ENCODE measurements at places on chromosomes 6 and 20.

DNA sequence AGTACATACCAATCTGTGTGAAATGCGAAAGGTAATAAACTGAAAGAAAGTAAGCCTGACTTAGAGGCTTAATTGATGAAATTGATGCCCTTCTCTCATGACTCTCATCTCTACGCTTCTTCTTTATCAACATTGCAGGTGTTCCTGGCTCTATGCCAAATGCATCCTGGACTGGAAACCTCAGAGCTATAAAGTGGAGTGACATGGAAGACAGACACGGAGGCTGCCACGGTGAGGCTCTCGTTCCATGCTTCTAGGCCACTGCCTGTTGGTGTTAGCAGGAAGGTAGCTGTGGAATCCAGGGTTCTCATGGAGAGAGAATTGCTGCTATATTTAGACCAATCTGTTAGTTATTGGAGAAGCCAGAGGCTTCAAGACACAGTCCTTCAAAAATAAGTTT lies 73.2 kb downstream of the C6orf52 start:
- DNase-seq = no peak

GRCh38 chr6:163428373-163428772 lies 13.9 kb downstream of the QKI start:
- DNase-seq = no peak

DNA sequence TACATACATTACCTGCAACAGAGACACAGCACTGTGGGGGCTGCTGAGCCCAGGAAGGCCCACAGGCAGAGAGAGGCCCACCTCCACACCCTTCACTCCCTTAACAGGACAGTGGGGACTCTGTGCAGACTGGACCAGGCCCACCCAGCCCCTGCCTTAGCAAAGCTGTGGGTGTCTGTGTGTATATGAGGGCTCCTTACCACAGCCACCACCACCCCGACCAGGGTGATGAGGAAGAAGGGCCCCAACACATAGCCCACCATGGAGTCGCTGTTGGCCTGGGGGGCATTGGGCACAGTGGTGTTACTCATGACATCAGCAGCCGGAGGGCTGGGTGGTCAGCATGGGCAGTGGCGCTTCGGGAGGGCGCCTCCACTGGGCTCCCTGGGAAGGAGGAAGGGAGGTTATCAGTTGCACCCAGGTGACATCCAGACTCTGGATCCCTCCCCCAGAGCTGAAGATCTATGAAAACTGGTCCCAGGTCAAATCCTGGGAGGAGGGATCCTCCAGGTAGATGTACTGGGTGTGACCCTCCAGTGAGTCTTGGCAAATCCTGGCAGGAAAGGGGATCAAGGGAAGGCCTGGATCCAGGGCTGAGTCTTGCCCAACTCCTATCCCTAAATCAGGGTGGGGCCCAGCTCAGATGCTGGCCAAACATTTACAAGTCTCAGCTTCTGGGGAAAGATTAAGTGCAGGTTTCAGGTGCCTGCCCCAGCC lies 1.2 kb downstream of the SMIM29 start:
- no peak for DNase-seq

DNA sequence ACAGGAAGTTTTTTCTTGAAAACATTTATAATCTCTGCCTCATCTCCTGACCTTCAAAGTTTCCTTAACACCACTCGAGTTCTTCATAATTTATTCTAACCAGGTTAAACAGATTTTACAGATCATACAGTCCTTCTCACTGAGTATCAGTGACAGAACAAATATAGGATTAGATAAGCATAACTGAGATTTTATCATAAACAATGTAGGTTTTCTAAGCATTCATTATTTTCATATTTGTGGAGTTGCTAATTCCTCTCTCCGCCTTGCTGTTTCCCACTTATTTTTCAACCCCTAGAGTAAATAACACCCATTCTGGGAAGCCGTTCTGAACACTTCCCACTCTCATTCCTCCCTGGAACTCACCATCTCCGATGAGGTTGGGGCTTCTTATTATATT lies 229.9 kb downstream of the HACE1 start:
- no peak for DNase-seq

GRCh38 chr20:36070451-36070850 lies 84.1 kb upstream of the EPB41L1 start:
- DNase-seq = no peak

GRCh38 chr6:89406141-89406540 lies 5.9 kb downstream of the RRAGD start:
- peak; percentile 21 for DNase-seq

- DNase-seq = no peak
Measured at GRCh38 chr6:5084360-5084780, 771 bp upstream of the PPP1R3G start.

DNA sequence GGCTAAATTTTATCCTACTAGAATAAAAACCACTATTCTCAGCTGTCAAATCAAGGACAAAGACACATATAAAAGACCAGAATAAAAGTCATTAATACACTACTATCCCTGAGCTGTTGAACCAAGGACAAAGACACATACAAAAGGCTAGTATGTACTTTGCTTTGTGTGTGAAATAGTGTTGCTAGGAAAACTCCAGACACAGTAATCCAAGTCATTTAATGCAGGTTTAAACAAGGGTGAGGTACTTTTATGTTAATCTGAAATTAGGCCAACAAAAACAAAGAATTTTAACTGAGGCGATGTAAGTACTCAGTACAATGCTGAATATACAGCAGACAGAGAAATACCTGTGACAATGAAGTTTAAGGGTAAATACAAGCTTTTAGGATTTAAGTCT lies 18.9 kb downstream of the GCLC start:
- DNase-seq = no peak

DNA sequence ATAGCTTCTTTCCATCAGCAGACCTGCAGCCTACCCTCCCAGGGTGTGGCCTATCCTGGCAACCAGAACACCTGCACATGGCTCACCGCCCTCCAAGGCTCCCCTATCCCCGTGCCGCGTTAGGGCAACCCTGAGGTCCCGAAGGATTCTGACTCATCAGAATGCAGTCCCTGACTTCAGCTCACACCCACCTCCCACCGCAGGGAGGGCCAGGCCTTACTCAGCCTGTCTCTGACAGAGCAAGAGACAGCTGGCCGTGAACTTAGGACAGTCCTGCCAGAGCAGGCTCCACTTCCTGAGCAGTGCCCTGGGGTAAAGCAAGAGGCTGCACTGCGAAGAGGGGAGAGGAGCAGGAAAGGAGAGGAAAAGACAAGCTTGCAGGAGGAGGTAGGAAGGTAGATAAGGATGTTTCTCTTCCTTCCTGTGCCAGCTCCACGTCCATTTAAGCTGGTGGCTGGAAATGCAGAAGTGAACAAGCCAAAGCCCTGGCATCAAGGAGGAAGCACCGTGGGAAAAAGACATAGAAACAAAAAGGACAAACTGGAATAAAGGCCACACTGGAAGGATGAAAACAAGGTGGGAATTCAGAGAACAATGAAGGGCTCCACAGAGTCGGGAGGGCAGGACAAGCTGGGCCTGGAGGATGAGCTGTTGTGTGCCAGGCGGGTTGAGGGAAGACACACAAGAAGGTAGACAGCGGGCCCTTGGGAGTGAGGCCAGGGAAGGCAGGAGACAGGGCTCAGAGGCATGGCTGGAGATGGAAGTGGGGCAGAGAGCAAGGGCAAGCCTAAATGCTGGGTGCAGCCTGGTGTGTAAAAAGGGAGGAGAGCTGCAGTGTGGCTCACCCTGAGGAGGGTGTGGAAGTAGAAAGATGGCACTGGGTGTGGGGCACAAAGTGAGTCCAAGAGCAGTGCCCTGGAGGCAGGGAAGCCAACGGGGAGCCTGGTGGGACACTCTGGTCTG lies 102.7 kb downstream of the SLC23A2 start:
- peak; percentile 35 for DNase-seq

GRCh38 chr6:54579011-54579410 lies 267.6 kb upstream of the FAM83B start:
- DNase-seq = no peak

- DNase-seq = no peak
Measured at GRCh38 chr20:24943731-24944130, 5.3 kb upstream of the CST7 start.

GRCh38 chr6:28864326-28864923 lies 59.4 kb downstream of the TRIM27 start:
- DNase-seq = no peak

DNA sequence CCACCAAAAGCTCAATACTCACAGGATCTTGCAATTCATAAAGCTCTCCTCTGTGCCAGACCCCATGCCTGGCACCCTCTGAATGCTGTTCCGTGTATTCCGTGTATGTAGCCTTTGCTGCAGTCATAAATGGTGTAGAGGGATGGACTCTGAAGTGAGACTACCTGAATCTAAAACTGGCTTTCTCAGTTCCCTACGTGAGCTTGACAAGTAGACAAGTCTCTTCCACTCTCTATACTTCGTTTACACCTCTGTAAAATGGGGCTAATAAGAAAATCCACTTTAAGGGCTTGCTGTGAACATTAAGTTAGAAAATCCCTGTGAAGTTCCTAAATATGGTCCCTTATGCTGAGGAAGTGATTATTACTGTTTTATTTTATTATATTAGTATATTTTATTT lies 31.5 kb downstream of the PPP1R16B start:
- no peak for DNase-seq

DNA sequence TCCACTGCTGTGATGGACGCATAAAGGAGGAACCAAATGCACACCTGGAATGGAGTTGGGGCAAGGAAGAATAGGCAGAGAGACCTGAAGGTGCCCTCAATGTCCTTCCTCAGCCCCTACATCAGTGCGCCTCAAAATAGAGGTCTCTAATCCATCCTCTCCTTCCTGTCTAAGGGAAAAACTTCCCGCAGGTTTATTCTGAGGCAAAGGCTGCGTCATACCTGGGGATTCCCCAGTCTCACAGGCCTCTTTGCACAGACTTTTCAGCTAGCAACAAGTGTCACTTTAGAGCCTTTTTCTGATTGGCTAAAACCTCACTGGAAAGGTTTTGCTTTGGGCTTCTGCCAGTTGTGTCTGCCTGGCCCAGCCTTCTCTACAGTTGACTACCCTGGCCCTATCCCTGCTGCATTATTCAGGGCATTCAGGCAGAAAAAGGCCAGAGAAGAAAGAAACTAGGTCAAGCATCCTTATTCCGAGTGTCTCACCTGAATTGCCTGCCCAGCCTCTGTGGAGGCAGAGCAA lies 1.8 kb upstream of the HLA-DQB1 start:
- no peak for DNase-seq

- no peak for DNase-seq
Measured at GRCh38 chr20:25454153-25454900, 46.9 kb downstream of the GINS1 start.

GRCh38 chr20:33282991-33283555 lies at the start of gene BPIFB1:
BPIFB1 (plus strand) TSS chr20:33283214; CDS start chr20:33286074, 2,860 bp downstream.
- DNase-seq = no peak

DNA sequence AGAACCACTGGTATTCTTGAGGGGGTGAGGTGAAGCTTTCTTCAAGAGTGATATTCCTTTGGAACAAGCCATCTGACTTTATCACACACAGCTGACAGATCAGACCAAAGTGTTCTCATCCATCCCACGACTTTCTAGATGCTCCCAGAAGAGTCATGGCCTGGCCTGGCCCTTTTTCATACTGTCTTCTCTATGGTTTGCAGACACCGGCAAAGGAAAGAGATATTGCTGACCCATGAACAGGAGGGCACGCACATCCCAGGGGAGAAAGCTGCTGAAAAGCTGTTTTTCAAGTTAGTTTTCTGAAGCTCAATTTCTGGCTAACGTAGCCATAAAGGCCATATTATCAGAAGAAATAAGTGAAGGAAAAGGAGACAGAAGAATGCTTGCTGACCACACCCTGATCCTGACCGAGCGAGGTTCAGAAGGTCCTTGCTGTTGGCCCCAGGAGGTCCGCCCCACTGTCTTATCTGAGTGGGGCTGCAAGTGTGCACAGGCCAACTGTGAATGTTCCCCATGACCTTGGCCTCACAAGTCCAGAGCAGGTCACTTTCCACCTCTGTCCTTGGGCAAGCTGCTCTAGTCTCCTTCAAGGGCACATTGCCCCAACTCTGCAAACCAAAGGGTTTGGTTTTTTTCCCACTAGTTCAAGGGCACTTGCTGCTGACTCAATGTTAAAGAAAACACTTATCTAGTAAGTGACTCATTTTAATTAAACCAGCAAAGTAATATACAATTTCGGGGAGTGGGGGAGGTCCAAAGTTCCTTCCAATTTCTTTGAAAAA lies 2.0 kb downstream of the ACSS1 start:
- no peak for DNase-seq

DNA sequence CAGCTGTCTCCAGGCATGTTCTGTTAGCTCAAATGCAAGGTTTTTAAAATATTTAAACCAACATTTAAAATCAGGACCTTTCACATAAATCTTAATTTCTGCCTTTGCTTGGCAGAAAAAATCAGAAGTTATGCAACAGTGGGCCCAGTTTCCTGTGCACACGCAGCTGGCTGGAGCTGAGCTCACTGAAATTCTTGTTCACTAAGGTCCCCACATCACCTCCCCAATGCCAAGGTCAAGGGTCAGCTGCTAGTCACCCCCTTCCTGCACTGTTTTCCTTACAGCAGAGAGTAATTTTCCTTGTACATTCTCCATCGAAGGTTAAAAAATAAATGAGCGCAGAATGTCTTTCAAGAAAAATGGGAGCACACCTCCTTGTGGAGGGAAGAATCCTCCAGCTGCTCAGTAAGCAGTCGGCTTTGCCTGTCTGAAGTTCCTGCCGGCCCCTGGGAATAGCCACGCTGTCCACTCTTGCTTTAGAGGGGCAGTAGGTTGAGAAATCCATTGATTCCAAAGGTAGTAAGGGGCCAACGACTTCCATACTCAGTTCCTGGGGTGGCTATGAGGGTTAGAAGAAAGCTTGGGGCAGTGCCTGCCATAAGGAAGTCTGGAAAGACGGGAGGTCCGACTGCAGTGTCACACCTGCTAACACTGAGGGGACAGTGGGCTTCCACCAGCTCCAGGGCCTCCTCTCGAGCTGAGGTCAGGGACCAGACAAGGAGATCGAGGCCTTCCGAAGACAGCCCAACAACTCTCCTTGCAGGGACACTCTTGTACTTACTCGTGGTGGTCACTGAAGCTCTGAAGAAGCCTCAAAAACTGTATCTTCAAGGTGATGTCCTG lies 56.8 kb downstream of the MYH7B start:
- peak; percentile 35 for DNase-seq

DNA sequence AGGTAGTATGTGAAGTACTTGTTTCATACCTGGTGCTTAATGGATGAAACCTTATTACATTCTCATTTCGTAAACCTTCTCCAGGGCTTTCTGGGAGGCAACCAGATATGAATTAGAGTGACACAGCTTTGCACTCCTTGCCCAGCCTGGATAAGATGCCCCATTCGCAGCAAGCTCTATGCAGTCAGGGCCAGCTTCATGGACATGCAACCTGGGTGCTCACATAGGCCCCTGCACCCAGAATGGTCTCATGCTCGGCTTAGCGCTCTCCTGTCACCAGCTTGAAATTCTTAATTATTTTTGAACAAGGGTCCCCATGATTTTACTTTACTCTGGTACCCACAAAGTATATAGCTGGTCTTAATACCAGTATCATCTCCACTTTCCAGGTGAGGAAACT lies 11.3 kb upstream of the PTGIS start:
- no peak for DNase-seq

GRCh38 chr6:79525272-79526100 lies 11.7 kb downstream of the LCA5 start:
- no peak for DNase-seq

Data from MV-4-11 (cell line).